Stimulated activated naive CD8-positive, alpha-beta T cell treated with anti-CD3 and anti-CD28 coated beads, Interleukin-15, amount 100 ng/mL, for 72 hours (primary cell): ENCODE measurements at places on chromosomes 7 and 10.

DNA sequence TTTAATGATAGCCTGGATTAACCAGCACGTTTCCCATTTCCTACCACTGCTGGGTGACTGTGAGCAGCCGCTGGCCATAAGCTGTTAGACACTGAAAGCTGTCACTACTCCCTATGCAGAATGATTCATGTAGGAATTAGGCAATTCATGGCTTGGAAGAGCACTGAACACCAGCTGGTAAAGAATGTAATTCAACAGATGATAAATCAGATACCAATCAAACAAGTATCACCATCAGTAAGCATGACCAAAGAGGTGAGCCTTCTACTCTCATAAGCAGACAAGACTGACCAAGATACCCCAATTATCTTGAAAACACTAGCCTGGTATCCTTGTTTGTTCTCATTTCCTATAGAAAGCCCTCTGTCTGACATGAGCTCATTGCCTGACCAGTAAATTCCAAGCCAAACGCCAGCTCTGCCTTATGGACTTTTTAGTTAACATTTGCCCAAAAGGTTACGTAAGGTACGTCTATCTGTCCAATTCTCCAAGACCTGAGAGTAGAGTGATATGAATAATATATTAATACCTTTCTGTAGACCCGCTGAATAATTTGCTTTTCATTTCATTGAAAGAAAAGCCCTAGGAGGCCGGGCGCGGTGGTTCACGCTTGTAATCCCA lies 127.7 kb downstream of the ELMO1 start:
- DNase-seq = no peak

- no peak for DNase-seq
Observed at GRCh38 chr7:102814025-102814471, 65.2 kb downstream of the FAM185A start.

DNA sequence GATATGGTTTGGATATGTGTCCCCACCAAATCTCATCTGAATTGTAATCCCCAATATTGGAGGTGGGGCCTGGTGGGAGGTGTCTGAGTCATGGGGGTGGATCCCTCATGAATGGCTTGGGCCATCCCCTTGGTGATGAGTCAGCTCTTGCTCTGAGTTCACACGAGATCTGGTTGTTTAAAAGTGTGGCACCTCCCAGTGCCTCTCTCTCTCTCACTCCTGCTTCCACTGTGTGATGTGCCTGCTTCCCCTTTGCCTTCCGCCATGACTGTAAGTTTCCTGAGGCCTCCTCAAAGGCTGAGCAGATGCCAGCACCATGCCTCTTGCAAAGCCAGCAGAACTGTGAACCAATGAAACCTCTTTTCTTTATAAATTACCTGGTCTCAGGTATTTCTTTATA lies 4.8 kb upstream of the GCK start:
- peak; percentile 37 for DNase-seq

DNA sequence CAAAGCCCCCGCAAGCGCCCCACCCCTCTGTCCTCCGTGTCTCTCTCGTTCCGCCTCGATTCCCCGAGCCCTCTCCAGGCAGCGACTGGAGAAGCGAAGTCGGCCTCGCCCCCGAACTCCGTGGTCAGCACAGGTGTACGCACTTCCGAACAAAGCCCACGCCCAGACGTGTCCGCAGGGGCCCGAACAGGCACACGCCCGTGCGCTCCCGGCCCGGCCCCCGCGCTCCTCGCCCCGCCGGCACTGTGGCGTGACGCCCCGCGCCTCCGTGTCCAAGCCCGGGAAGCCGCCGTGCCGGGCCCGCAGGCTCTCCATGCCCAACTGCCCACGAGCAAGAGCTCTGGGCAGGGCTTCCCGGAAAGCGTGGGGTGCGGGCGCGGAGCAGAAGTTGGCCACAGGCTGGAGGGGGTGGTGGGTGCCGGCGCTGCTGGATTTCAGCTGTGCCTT lies 662 bp downstream of the NRCAM start:
- DNase-seq = no peak

DNA sequence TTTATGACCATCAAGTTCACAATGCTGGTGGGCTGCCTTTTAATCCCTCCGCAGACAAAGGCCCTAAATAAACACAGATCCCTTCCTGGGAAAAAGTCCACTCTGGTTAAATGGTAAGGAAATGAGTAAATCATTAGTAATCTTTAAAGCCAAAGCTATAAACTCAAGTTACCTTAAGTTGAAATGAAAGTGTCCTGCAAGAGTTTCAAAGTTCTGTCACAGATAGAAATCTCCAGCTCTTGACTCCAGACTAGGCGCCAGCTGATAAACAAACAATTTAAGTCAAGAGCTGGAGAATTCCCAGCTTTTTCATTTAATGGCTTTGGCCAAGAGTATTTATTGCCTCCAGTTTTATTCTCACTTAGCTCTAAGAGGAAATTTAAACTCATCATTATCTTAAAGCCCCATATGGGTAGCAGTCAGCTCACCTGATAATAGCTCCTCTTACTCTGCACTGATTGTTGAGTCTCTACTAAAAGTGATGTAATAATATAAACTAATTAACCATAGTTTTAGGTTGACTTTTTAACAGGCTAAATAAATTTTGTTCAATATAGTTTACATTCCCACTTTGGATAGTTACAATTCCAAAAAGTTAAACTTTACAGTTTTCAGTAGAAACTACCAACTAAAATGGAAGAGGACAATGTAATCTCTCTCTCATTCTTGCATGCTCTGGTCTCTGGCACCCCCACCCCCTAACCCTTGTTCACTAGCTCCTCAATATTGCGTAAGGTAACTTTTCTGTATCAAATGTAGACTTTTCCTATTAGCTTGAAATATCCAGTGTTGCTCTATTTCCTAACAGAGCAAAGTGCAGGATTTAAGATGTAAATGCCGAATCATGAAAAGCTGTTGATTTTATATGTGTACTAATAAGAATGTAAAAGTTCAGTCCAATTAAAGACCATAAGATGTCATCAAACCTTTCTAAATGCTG lies 56.1 kb downstream of the HIBADH start:
- DNase-seq = no peak

DNA sequence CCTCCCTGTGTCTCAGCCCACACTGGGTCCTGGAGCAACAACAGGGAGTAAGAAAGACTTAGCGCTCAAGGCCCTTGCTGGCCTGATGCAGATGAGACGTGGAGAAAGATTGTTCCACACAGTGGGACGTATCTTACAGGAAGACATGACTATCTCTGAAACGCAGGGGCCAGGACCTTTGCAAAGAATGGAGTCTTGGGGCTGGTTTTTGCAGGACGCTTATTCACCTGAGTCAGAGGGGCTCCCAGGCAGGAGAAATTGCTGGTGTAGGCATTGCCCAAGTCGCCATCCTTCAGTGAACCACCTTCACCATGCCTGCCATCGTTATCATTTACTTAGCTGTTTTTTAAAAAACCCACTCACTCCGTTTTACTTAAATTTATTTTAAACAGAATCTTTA lies 11.8 kb upstream of the GDF10 start:
- DNase-seq = no peak

GRCh38 chr10:133237241-133237587 lies 441 bp upstream of the VENTX start:
- DNase-seq = no peak

- no peak for DNase-seq
Observed at GRCh38 chr10:126207313-126207771, 180.9 kb downstream of the ADAM12 start.

DNA sequence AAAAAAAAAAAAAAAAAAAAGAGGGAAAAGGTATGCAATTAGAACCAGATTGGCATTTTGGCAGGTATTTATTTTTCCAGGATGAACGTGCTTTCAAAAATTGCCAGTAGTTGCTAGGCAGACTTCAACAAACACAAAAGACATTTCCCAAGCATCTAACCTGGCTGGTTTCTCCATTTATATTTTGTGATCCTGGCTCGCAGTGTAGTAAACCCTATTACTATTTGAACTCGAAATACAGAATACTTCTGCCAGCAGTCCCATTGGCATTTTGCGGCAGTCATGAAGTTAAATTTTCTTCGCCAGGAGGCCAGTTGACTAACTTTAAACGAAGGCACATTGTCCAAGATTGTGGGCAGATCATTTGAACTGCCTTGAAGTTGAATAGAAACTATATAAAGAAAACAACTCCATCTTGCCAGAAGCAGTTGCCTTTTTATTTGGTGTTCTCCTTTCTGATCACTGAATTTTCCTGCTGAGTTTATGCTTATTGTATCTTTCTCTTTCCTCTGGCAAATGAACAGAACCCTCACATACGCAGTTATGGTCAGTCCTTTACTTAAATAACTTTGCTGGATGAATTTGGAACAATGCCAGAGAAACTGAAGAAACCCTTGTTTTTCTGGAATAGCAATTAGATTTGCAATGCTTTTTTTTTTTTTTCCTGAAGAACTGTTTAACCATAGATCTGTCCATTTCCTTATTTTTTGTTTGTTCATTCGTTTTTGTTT lies 132.9 kb downstream of the BICC1 start:
- DNase-seq = no peak

DNA sequence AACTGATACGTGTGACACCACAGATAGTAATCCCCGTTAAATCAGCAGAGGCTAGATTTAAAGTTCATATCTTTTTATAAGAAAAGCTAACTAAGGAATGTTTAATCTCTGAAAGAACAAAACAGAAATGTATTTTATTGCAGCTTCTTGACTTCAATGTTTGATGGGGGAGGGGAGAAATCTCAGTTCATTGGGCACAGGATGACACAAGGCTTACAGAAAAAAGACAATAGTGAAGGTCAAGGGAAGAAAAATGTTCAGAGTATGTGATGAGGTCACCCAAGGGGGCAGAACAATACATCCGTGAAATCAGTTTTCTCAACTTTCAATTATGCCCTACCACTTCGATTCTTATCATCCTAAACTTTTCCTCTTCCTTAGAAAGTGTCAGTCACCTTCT lies 102.9 kb downstream of the ELAPOR2 start:
- DNase-seq = no peak

- no peak for DNase-seq
Observed at GRCh38 chr10:126423732-126424491, 35.6 kb upstream of the ADAM12 start.

GRCh38 chr10:118816471-118817168 lies 61.9 kb upstream of the CACUL1 start:
- DNase-seq = no peak

GRCh38 chr7:140923358-140924006 lies 1.2 kb downstream of the BRAF start:
- no peak for DNase-seq

DNA sequence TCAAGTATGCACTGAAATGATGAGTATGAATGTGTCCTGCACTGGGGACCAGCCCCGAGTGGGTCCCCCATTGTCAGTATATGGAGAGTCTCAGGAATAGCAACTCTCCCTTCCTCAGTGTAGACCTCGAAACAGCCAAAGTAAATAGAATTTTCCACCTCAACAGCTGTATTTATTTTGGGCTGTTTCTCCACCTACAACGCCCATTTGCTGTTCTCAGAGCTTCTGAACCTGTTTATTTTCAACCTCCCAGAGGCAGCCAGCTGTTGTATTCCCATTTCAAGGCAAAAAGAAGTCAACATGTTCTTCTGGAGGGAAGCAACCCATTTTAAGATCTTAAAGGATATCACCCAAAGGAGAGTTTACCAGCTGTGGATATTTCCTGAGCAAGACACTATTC lies 59.6 kb upstream of the BICC1 start:
- DNase-seq = no peak

- DNase-seq = no peak
Observed at GRCh38 chr7:129947701-129948100, 5.1 kb downstream of the UBE2H start.
